NCI-H1048 (cell line): ENCODE measurements at places on chromosomes 7 and 10.

GRCh38 chr7:85693326-85693725, 506.5 kb upstream of the SEMA3D start:
- no peak for DNase-seq

DNA sequence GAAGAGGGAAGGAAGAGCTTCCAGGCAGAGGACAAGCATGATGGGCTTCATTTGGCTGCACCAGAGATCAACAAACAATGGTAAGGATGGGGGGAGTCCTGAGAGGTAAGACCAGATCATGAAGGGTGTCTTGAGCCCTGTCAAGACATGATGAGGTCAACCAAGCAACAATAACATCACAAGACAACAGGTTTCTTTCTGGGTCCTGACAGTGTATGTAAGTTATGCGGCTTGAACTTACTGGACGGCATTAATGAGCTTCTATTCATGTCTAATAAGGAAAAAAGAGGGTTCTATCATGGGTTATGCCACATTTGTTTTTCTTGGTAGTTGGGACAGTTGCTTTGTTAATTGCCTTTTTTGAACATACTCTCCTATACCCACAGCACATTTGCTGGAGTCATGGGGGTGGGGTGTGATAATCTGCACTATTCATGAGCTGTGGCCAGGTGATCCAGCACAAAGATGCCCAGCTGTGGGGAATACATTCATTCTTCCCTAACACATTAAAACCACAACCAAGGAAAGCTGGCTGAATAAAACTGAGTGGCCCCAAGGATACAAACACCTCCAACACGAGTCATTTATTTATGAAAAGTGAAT, 168.8 kb upstream of the KLF14 start:
- no peak for DNase-seq

- DNase-seq, result no peak
These were observed 11.6 kb downstream of the TPST1 start for GRCh38 chr7:66216687-66217086.

DNA sequence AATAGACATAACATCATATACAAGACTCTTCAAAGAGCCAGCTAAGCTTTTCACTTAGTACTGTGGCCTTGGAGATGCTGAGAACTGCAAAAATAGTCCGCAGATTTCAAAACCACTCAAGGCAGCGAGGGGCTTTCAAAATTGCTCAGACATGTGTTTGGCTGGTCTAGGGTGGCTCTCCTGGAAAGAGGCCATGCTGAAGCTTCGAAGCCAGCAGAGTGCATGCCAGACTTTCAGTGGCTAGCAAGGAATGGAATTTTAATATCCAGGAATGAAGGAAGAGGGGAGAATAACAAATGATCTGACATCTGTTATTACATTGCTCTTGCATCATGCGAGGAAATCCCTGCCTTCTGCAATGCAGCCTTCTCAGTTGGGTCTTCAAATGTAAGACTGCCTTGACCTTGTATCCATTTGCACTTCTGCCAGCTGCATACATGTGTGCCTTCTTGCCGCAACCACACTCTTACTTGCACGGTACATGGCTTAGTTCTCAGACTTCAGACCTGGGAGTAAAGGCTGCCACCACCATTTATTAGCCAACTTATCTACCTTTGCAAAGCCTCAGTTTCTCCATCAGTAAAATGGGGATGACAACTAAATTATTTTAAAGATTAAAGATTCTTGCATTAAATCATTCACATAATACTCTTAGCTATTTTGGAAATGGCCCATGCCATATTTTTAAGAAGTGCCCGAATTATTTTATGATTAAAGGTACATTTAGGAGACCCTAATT, 55.9 kb downstream of the ITIH5 start:
- no peak for DNase-seq

GRCh38 chr10:60372436-60372835, 17.2 kb downstream of the ANK3 start:
- no peak for DNase-seq

DNA sequence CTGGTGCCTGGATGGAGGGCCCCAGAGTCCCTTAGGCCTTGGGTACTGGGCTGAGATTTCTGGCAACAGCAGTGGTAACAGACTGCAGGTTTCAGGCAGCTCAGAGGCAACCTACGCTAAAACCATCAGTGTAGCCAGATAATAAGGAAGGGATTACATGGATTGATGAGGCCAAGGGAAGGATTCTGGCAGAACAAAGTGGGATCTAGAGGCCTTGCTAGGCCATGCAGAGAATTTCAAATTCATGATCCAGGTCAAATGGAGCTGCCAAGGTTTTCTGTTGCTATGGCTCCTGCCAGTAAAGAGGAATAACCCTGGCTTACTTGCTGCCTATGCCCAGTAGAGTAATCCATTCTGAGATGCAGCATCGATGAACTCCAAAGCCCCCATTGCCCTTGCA, 445.7 kb downstream of the ADRA2A start:
- no peak for DNase-seq

- no peak for DNase-seq
These were observed 16.0 kb downstream of the RNF32 start for GRCh38 chr7:156656598-156656997.

DNA sequence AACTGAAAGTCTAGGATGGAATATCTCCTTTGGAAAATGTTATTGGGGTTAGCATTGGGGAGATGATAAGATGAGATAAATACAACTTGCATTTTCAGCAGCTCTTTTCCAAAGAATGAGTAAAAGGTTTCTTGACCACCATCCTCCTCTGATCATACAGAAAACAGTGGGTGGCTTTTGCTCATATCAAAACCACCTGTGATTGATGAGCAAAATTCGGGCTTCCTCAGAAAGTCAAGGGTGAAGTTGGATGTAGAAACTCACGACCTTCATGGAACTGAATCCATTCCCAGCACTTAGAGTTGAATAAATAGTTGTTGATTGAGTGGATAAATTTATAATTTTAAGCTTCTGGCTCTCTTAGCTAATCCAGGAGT, 158.4 kb downstream of the DNAJB6 start:
- DNase-seq, result no peak

- no peak for DNase-seq
These were observed 34.0 kb downstream of the LUC7L2 start for GRCh38 chr7:139393621-139394211.

DNA sequence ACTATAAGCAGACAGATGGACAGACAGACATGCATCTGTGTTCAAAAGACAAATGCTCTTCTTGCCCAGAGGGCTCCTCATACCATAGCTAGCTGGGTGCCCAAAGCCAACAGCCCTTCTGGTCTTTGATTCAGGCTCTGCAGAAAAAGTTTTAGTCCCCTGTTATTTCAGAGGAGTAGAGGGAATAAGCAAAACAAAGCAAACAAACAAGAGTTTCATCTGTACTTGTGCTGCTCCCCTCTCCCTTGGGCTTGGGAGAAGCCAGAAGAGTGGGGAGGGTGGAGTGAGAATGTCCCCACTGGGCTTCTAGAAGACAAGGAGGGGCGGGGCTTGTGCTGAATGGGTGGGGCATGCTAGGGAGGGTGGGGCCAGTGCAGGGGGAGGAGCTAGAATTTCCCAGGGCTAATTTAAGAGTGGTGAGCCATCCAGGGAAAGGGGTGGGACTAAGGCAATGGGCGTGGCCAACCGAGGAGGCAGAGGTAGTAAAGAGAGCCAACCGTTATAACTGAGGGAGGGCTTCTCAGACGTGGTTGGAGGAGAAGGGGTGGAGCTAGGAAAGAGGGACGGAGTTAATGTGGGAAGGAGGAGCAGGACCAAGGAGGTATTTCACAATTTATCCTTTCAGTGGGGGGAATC, 101.2 kb upstream of the MGMT start:
- no peak for DNase-seq

- DNase-seq, result no peak
These were observed 29.2 kb downstream of the CALML5 start for GRCh38 chr10:5470062-5470751.

- DNase-seq, result no peak
These were observed 23.1 kb downstream of the GNG11 start for GRCh38 chr7:93944673-93945072.

- DNase-seq, result no peak
These were observed 245.8 kb downstream of the CDK14 start for GRCh38 chr7:90841759-90842429.

DNA sequence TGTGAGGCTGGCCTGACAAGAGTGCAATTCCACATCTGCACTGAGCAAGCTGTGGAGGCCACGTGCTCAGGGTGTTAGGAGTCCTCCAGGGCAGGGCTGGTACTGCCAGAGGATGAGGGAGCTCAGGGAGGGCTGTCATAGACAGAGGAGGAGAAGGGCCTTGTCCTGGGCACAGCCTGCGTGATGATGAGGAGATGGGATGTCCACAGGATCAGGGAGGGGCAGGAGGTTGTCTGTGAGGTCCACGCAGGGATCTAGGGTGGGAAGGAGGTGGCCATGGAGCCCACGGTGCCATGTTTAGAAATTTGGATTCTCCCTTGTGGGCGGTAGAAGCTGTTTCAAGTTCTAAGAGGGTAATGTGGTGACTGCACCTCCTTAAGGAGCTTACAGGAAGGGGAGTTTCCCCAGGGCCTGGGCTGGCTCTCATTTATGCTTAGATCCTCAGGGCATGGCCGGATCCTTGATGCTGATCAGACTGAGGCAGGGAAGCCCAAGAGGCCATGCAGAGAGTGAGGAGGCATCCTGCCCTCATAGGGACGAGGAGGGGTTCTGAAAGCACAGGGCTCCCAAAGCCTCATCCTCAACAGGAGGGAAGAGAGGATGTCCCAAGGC, 30.3 kb downstream of the CHAT start:
- no peak for DNase-seq

DNA sequence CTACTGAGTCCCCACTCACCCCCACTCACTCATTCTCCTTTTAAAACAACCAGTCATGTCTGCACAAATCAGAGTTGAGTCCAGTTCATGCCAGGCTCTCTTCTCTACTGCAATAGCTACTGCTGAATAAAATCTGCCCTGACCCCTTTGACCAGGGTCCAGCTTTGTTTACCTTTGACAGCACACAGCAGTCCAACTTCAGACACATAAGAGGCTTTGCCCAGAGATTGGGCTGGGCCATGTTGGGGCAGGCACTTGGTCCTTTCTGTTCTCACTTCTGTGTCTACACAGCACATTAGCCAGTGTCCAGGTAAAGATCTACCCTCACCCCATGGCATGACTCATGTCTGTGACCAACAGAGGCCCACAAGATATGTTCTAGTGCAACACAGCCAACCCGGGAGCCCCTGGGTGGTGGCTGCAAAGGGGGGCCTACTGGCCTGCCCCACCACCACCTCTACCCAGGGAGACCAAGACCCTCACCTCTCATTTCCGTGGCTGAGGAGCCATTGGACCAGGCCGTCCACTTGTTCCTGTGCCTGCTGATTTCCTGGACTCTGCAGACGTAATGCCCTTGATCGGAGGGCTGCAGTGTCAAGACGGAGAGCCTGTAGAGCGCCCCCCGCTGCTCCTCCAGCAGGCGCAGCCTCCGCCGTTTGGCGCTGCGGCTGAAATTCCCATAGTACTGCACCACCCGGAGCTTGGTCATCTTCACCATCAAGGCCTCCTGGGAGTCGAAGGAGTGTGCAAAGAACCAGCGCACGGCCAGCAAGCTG, 8.0 kb downstream of the VSTM4 start:
- DNase-seq, result no peak

DNA sequence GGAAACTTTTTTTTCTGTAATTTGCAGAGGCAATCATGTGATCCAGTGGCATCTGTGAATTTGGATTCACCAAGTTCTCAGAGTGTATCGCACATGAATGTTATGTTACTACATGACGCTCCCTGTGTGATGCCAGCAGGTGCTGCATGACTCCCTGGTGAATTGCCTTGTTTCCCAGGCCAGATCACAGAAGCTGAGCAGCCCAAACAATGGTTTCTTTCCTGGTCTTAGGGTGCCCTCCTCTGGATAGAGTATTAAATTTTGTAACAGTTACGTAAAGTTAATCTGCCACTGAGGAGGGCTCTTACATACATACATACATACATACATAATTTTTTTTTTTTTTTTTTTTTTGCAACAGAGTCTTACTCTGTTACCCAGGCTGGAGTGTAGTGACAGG, 3.6 kb downstream of the ZSCAN21 start:
- DNase-seq, result no peak

GRCh38 chr10:93259126-93259525, 185.4 kb downstream of the CYP26A1 start:
- no peak for DNase-seq

GRCh38 chr7:46557295-46557711, 636.2 kb upstream of the IGFBP3 start:
- no peak for DNase-seq

GRCh38 chr10:8073691-8074416, 19.4 kb downstream of the GATA3 start:
- DNase-seq, result no peak

- no peak for DNase-seq
These were observed 149.7 kb downstream of the NPSR1 start for GRCh38 chr7:34807548-34808340.

GRCh38 chr7:93375603-93376002, 143.4 kb downstream of the VPS50 start:
- DNase-seq, result no peak

- DNase-seq, result no peak
These were observed 104.5 kb upstream of the PCLO start for GRCh38 chr7:83267141-83267631.

- DNase-seq, result no peak
These were observed 313.3 kb downstream of the ACTR3B start for GRCh38 chr7:153072806-153073205.

DNA sequence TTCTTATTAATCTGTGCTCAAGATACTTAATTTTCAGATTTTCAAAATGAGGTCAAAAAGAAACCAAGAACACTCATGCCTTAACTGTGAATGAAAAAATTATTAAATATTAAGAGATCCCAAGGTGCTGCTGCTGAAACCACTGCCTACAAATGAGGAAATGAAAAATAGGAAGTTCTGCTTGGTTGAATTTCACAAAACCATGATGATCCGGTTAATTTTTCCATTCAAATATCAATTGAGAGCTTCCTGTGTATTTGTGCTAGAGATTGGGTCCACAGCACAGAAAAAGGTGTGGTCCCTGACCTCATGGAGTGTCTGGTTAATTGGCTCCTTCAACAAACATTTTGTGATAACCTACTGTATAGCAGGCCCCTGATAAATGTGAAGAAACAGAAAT, 132.7 kb upstream of the YAE1 start:
- DNase-seq, result no peak

DNA sequence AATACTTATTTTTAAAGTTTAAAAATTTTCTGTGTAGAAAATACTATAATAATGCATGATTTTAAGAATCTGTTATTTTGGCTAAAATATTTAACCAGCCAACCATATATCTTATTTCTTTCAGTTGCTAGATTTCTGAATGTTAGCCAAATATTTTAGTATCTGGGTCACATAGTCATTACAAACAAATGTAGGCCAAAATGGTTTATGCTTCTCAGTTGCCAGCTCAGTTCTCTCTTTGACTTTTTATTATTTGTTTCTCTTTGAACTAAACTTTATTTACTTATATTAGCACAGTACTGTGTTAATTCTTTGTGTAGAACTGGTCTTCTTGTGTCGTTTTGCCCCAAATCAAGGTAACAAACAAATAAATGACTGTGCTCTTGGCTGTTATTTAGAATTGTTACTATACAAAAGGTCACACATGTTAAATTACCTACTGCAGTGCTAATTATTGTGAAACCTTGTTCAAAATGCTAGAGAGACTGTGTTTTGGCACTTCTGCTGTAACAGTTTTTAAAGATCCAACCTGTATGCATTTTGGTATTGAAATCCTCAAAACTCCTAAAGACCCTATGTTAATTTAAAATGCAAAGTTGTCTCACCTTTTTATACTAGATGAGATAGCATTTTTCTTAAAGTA, 39.8 kb downstream of the ZEB1 start:
- no peak for DNase-seq
